ENCODE measurements at places on chromosomes 16 and 17.
A peak's percentile ranks its signal among the peaks of the same experiment; 100 is the strongest.

DNA sequence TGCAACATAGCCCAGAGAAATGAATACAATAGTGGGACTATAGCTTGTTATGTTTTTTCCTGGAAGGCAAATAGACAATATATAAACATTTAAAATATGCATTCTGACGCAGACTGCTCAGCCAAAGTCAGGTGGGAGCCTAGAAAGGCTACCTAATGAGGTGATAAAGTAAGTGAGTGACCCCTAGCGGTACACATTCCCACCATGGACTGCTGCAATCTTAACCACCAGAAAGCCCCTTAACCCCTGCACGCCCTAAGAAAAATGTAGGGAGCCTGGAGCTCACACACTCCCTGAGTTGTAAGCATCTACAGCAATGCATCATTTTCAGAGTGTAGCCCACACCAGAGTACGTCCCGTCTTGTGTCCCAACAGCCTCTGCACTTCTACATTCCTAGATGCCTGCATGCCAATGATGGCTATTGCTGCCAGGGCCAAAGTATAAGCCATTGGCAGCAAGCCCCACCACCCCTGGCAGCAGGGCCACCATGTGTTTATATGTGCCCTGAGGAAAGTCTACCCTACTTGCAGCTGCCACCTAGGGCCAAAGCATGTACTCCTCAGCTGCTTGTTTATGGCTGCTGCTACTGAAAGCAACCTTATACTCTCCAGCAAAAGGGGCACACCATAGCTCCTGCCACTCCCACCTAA lies 127.6 kb downstream of the KIF2B start:
- no peak for DNase-seq
- no peak overlapping the region for H3K27ac ChIP-seq
- H3K4me1 ChIP-seq = no peaks in the 10 kb centered on the region
- no peaks in the 10 kb centered on the region for H3K36me3 ChIP-seq
- H3K27me3 ChIP-seq = no peaks in the 10 kb centered on the region

DNA sequence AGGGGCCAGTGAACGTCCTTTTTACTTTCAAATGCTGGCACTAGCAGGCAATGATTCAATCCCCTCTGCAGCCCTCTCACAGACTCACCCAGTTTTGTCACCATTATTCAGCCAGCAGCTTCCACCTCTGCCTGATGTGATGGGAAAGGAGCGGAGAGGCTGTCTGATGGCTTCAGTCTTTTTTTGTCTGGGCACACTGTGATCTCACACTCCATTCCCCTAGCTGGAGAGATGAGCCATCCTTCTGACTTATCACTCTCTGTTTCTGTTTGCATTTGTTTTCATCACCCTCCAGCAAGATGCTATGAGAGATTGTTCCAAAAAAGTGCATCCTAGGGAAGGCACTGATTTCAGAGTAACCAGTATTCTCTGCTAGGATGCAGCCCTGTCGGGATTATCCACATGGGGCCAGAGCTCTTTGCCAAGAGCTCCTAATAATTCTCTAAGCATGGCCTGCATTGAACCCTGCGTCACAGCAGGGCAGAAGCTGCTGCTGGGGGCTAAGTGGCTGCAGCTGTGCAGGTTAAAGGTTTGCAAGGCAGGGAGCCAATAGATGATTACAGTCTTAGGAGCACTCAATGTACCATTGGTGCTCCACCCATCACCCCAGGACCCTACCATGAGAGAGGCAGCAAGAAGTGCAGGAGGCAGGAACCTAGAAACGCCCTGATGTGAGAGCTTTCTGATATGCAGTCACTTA lies 236.1 kb upstream of the C16orf82 start:
- H3K4me1 ChIP-seq = no peaks in the 10 kb centered on the region
- no peak overlapping the region for H3K27ac ChIP-seq
- H3K27me3 ChIP-seq = no peaks in the 10 kb centered on the region
- H3K36me3 ChIP-seq = no peaks in the 10 kb centered on the region

DNA sequence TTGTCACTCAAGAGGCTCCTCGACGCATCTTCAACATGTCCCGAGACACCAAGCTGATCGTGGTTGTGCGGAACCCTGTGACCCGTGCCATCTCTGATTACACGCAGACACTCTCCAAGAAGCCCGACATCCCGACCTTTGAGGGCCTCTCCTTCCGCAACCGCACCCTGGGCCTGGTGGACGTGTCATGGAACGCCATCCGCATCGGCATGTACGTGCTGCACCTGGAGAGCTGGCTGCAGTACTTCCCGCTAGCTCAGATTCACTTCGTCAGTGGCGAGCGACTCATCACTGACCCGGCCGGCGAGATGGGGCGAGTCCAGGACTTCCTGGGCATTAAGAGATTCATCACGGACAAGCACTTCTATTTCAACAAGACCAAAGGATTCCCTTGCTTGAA lies 101.0 kb downstream of the HS3ST2 start:
- no peaks in the 10 kb centered on the region for H3K36me3 ChIP-seq
- no peak overlapping the region for H3K27ac ChIP-seq
- no peaks in the 10 kb centered on the region for H3K4me1 ChIP-seq
- no peaks in the 10 kb centered on the region for H3K27me3 ChIP-seq
- no peak overlapping the region for H3K4me3 ChIP-seq

GRCh38 chr16:85522308-85522841 lies 90.7 kb upstream of the GSE1 start:
- H3K36me3 ChIP-seq = no peaks in the 10 kb centered on the region
- H3K4me1 ChIP-seq = peaks cover 12% of the 10 kb centered on the region
- H3K27ac ChIP-seq = no peak overlapping the region
- H3K27me3 ChIP-seq = no peaks in the 10 kb centered on the region
- DNase-seq = no peak

- H3K4me3 ChIP-seq = peak overlapping the region; percentile 14
- no peak overlapping the region for H3K27ac ChIP-seq
- no peak for DNase-seq
- H3K4me1 ChIP-seq = no peaks in the 10 kb centered on the region
- H3K27me3 ChIP-seq = peaks cover 36% of the 10 kb centered on the region
- H3K36me3 ChIP-seq = no peaks in the 10 kb centered on the region
Observed at GRCh38 chr16:31214708-31215286, 878 bp downstream of the TRIM72 start.

GRCh38 chr17:27956601-27957445 lies 63.7 kb upstream of the LYRM9 start:
- no peaks in the 10 kb centered on the region for H3K36me3 ChIP-seq
- DNase-seq = no peak
- H3K4me3 ChIP-seq = no peak overlapping the region
- no peak overlapping the region for H3K27ac ChIP-seq

GRCh38 chr17:78396441-78397337 lies 18.2 kb downstream of the PGS1 start:
- peaks cover 31% of the 10 kb centered on the region for H3K36me3 ChIP-seq
- no peak overlapping the region for H3K4me3 ChIP-seq
- peak overlapping the region; percentile 76 for H3K27ac ChIP-seq
- H3K27me3 ChIP-seq = no peaks in the 10 kb centered on the region
- peaks cover 18% of the 10 kb centered on the region for H3K4me1 ChIP-seq

- peak; percentile 85 for DNase-seq
- H3K27ac ChIP-seq = peak overlapping the region; percentile 97
- H3K4me1 ChIP-seq = peaks cover 24% of the 10 kb centered on the region
Observed at GRCh38 chr16:11257131-11257938, 1.3 kb upstream of the SOCS1 start.

GRCh38 chr16:84648595-84649510 lies 542 bp downstream of the KLHL36 start:
- no peak for DNase-seq
- no peaks in the 10 kb centered on the region for H3K27me3 ChIP-seq
- H3K4me1 ChIP-seq = peaks cover 9% of the 10 kb centered on the region
- peak overlapping the region; percentile 80 for H3K4me3 ChIP-seq
- H3K36me3 ChIP-seq = peaks cover 2% of the 10 kb centered on the region
- peak overlapping the region; percentile 26 for H3K27ac ChIP-seq

DNA sequence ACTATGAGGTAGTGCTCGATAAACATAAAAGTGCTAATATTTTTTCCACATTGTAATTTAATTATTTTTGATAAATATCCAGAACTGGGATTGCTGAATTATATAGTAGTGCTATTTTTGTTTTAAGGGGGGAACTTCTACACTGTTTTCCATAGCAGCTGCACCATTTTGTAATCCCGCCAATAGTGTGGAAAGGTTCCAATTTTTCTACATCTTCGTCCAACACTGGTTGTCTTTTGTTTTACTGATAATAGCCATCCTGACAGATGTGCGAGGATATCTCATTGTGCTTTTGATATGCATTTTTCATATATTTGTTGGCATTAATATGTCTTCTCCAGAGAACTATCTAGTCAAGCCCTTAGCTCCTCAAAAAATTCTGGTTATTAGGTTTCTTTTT lies 259.6 kb upstream of the KCNJ16 start:
- no peak overlapping the region for H3K4me3 ChIP-seq
- H3K27ac ChIP-seq = no peak overlapping the region
- H3K4me1 ChIP-seq = no peaks in the 10 kb centered on the region
- no peak for DNase-seq

DNA sequence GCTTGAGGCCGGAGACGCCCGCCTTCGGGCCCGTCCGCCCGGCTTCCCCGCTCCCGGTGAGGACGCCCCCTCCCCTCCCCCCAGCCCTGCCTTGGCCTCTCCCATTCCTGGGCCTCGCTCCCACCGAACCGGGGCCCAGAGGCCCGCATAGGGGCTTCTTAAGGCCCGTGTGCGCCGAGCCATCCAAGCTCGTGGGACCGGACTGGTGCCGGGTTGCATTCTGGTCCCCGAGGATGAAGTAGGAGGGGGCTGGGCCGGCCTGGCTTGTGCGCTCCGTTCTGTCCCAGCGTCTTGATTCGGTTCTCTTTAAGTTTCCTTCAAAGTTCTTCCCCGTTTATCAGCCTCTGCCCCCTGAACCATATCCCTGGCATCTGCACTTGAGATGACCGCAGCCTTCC lies 488 bp downstream of the SENP3 start:
- H3K36me3 ChIP-seq = peaks cover 19% of the 10 kb centered on the region
- no peaks in the 10 kb centered on the region for H3K27me3 ChIP-seq

DNA sequence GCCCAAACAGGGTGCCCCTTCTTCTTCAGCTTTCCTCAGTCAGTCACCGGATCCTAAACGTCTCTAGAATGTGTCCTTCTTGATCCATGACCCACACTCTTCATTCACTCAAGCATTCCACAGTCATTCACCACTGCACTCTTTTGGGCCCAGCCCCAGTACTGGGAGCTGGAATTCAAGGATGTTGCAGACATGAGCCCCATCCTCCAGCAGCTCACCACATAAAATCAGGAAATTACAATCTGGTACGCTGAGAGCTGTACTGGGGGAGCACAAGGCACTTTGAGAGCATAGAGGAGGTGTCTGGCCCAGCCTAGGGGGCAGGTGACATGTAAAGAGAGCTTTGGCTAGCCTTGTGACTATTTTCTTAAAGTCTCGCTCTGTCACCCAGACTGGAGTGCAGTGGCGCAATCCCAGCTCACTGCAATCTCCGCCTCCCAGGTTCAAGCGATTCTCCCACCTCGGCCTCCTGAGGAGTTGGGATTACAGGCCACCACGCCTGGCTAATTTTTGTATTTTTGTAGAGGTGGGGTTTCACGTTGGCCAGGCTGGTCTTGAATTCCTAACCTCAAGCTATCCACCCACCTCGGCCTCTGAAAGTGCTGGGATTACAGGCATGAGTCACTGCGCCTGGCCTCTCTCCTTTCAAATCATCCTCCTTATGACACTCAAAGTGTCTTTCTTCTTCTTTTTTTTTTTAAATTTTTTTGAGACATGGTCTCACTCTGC lies 18.7 kb downstream of the CES4A start:
- peaks cover 3% of the 10 kb centered on the region for H3K27me3 ChIP-seq
- no peaks in the 10 kb centered on the region for H3K4me1 ChIP-seq

DNA sequence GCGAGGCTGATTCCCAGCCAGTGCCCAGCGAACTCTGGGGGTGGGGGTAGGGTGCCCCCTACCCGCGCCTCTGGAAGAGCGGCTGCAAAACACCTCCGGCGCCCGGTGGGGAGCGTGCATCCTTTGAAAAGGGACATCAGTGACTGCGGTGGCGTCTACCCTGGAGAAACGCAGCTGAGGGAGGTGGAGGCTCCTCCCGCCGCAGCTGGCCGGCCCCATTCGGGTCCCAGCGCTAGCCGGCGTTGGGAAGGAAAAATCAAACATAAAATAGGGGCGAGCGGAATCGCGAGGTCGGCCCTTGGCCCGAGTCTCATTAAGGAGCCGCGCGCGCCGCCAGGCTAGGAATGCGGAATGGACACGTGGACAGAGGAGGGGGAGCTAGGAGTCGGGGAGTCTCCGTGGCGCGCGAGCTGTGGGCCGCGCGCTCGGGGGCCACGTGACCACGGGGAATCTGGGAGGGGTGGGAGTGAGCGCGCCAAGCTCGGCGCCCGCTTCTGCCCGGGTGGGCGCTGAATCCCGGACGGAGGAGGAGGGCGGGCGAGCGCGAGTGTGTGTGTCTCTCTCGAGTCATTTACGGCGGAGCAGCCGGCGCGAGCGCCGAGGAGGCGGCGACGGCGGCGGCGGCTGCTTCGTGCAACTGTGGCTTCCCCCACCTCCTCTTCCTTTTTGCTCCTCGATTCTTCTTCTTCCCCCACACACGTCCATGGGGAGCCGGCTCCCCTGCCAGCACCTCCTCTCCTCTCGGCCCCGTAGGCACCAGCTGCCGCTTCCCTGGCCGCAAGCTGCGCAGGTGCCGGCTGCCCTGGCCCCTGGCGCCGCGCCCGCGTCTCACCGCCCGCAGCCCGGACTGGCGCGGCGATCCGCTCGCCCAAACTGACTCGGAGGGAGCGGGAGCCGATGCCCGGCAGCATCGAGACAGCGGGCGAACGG lies at the start of gene TMEM132E:
Gene TMEM132E, plus strand, starts transcription at position 566 of the 930 bp plus-strand sequence. CDS start 1,495 bp downstream, outside the sequence.
- no peaks in the 10 kb centered on the region for H3K4me1 ChIP-seq
- peak; percentile 34 for DNase-seq
- no peaks in the 10 kb centered on the region for H3K36me3 ChIP-seq
- H3K27me3 ChIP-seq = peaks cover 37% of the 10 kb centered on the region
- H3K4me3 ChIP-seq = no peak within 1 kb of the TSS

- H3K36me3 ChIP-seq = no peaks in the 10 kb centered on the region
- DNase-seq = no peak
- H3K27ac ChIP-seq = no peak overlapping the region
- H3K4me3 ChIP-seq = no peak overlapping the region
Observed at GRCh38 chr17:55177855-55178217, 86.9 kb upstream of the HLF start.

- no peak overlapping the region for H3K27ac ChIP-seq
- no peaks in the 10 kb centered on the region for H3K27me3 ChIP-seq
- H3K36me3 ChIP-seq = no peaks in the 10 kb centered on the region
- H3K4me3 ChIP-seq = no peak overlapping the region
- DNase-seq = peak; percentile 17
Observed at GRCh38 chr16:83215406-83216001, 588.7 kb downstream of the CDH13 start.

GRCh38 chr17:48678141-48678971 lies 44.0 kb downstream of the PRAC1 start:
- H3K36me3 ChIP-seq = no peaks in the 10 kb centered on the region
- no peaks in the 10 kb centered on the region for H3K4me1 ChIP-seq
- H3K27ac ChIP-seq = no peak overlapping the region
- DNase-seq = peak; percentile 16
- no peak overlapping the region for H3K4me3 ChIP-seq
- peaks cover 6% of the 10 kb centered on the region for H3K27me3 ChIP-seq

DNA sequence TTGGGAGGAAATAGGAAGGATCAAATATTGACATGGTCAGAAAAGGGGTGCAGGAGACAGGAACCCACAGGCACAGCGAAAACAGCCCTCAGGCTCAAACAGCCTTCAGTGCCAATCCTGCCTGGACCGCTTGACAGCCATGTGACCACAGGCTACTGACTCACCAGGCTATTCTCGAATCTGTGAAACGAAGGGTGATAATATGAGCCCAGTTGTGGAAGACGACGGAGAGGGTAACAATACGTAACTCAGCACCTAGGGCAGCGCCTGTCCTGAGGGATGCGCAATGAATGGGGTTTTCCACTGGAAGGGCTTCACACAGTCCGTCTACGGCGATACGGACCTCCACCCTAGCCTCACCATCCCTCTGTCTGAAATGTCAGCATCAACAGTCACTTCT lies 117.3 kb upstream of the RCVRN start:
- no peak overlapping the region for H3K4me3 ChIP-seq
- H3K36me3 ChIP-seq = no peaks in the 10 kb centered on the region
- H3K4me1 ChIP-seq = no peaks in the 10 kb centered on the region
- DNase-seq = no peak
- no peaks in the 10 kb centered on the region for H3K27me3 ChIP-seq
- H3K27ac ChIP-seq = no peak overlapping the region

Measured in fibroblast of lung (primary cell).